ENCODE measurements at places on chromosomes 1 and 21. TPM values are rescaled to one million over a fixed set of nuclear protein-coding genes. Genes with fewer than 3 reads are reported as not detected.

RGL1 gene
- total RNA-seq: 2.0 TPM

LHX4 gene
- total RNA-seq: not detected

ASPM gene
- total RNA-seq: 15.9 TPM

EPHX1 gene
- total RNA-seq: 25.0 TPM

ADAMTS1 gene
- 35.0 TPM for total RNA-seq

TNNT2 gene
- 1.3 TPM for total RNA-seq

LCE1C gene
- total RNA-seq: not detected

TGFB2 gene
- total RNA-seq: 1.2 TPM

ANKRD35 gene
- 16.9 TPM for total RNA-seq

IGSF9 gene
- total RNA-seq: 44.1 TPM

TIAM1 gene
- total RNA-seq: 19.3 TPM

SLC44A5 gene
- total RNA-seq: 0.07 TPM

FTCD gene
- total RNA-seq: not detected

HSF2BP gene
- total RNA-seq: 10.6 TPM

SLC5A9 gene
- total RNA-seq: not detected

OR2L5 gene
- not detected for total RNA-seq

S100A4 gene
- total RNA-seq: 45.3 TPM

LYSMD1 gene
- 9.7 TPM for total RNA-seq

RHOU gene
- total RNA-seq: 0.07 TPM

UBE2J2 gene
- 43.3 TPM for total RNA-seq

SNX7 gene
- total RNA-seq: 22.2 TPM

TRAF3IP3 gene
- total RNA-seq: not detected

ADCY10 gene
- total RNA-seq: not detected

CLCA4 gene
- total RNA-seq: 6.5 TPM

B3GALT2 gene
- total RNA-seq: not detected

TP73 gene
- total RNA-seq: 9.5 TPM

SLAMF9 gene
- total RNA-seq: 32.0 TPM

STYXL2 gene
- total RNA-seq: not detected

ADGRL4 gene
- 0.21 TPM for total RNA-seq

KRTAP7-1 gene
- not detected for total RNA-seq

MROH7 gene
- not detected for total RNA-seq

AGT gene
- total RNA-seq: not detected

PTCH2 gene
- not detected for total RNA-seq

SPATA6 gene
- 0.65 TPM for total RNA-seq

CD1E gene
- total RNA-seq: not detected

LIN28A gene
- total RNA-seq: not detected

WDR47 gene
- total RNA-seq: 16.2 TPM

NRIP1 gene
- 25.4 TPM for total RNA-seq

SHE gene
- not detected for total RNA-seq

CFHR3 gene
- total RNA-seq: not detected

TUFT1 gene
- 21.4 TPM for total RNA-seq

ACTL8 gene
- total RNA-seq: not detected

PRDM2 gene
- total RNA-seq: 12.0 TPM

TMEM82 gene
- total RNA-seq: not detected

SPRR3 gene
- 324 TPM for total RNA-seq

Data from airway epithelial cell (primary cell).